T-helper 2 cell treated with Interferon-gamma antibody and Interleukin-4, amounts not matched to agents 100 ng/mL and 5 ng/mL, for 36 hours (primary cell): ENCODE measurements at places on chromosomes 13 and 19. TPM values are rescaled to one million over a fixed set of nuclear protein-coding genes. Genes with fewer than 3 reads are reported as not detected.

The CAPN12 gene
- 4.4 and 5.3 TPM in 2 replicates for total RNA-seq

The MBD3L3 gene
- not detected in 2 replicates for total RNA-seq

The SMIM44 gene
- not detected in 2 replicates for total RNA-seq

The PRR22 gene
- total RNA-seq, result 4.5 TPM in 2 replicates

The KIR3DL2 gene
- total RNA-seq, result 0.73 and 0.93 TPM in 2 replicates

The BRME1 gene
- 10.5 and 11.3 TPM in 2 replicates for total RNA-seq

The KLK14 gene
- 0.64 and 0.80 TPM in 2 replicates for total RNA-seq
